ENCODE measurements at places on chromosomes 11 and 22.

DNA sequence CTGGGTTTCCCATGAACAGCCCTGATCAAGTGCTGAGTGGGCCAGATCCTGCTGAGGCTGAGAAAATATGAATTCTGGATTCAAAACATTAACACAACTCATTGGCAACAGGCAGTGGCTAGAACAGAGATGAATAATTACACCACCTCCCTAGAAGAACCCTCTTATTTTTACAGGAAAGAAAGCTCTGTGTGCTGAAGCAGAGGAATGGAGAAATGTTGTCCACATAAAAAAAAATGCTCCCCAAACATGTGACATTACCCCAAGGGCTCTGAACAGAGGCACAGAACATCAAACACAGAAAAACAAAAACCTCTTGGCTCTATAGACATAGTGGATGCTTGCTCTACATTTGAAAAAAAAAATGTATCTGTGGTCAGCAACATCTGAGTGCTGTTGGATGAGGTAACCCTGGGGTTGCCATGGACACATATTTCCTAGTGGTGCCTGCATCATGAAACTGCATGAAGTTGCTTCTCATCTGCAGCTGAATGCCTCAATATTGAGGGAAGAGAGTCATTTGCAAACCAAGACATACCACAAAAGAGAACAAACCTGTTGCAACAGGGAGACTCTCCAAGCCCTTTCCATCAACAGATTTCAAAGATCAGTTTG lies 98.8 kb downstream of the SNX19 start:
- no peak for DNase-seq

GRCh38 chr11:94417386-94417987 lies 16.3 kb upstream of the GPR83 start:
- DNase-seq = no peak

- no peak for DNase-seq
Observed at GRCh38 chr11:16612566-16613261, 125.7 kb upstream of the C11orf58 start.

GRCh38 chr11:28542561-28542960 lies 434.4 kb downstream of the METTL15 start:
- no peak for DNase-seq

DNA sequence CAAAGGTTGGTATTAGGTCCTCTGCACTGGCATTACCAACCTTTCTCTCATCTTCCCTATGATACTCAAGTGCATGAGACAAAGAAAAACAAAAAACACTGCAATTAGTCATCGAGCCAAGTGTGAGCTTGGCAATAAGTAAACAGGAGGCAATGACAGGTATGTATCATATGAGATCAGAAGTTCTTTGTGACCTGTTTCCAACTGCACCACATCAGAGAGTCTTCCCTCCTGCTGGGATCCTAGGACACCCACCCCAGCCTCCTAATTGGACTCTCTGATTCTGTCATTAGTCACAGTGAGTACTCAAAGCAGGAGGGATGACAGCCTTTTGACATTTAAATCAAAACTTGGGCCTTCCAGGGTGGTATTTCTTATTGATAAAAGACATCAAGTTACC lies 7.8 kb upstream of the JAML start:
- DNase-seq = no peak

DNA sequence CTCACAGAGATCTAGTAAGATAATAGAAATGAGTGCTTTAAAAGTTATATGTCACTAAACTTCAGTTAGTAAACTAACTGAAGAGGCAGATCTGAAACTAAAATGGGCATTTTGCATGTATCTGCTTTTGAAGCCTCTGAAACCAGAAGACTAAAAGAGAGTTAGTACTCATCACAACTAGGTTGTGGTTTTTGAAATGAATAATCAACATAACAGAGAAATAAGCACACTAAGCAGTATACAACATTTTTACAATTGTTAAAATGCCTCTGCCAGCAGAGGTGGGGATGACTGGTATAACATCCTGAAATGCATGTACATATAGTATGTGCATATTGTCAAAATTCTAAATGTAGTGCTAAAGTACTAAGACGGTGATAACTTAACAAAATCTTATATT lies 564.5 kb downstream of the DLG2 start:
- DNase-seq = no peak

DNA sequence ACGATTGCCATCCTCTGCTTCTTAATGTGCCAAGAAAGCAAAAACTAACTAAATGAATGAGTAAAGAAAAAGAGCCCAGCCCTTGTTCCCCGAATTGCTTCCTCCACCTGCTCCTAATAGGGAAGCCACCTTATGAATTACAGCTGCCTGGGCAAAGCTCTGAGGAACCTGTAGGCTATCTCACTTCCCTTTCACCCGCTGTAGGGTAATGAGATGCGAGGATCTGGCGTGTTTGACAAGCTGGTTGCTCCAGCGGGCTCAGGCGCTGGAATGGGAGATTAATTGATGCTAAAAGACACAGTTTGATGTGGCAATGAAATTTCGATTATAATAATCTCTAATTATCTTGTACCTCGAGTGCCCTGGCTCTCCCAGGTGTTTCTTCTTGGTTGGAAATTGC lies 256.4 kb downstream of the NTM start:
- no peak for DNase-seq

Measured in stimulated activated CD8-positive, alpha-beta memory T cell treated with anti-CD3 and anti-CD28 coated beads, Interleukin-2, amount 100 ng/mL, for 1 hour (primary cell).